ENCODE measurements at places on chromosomes 1 and 21.

DNA sequence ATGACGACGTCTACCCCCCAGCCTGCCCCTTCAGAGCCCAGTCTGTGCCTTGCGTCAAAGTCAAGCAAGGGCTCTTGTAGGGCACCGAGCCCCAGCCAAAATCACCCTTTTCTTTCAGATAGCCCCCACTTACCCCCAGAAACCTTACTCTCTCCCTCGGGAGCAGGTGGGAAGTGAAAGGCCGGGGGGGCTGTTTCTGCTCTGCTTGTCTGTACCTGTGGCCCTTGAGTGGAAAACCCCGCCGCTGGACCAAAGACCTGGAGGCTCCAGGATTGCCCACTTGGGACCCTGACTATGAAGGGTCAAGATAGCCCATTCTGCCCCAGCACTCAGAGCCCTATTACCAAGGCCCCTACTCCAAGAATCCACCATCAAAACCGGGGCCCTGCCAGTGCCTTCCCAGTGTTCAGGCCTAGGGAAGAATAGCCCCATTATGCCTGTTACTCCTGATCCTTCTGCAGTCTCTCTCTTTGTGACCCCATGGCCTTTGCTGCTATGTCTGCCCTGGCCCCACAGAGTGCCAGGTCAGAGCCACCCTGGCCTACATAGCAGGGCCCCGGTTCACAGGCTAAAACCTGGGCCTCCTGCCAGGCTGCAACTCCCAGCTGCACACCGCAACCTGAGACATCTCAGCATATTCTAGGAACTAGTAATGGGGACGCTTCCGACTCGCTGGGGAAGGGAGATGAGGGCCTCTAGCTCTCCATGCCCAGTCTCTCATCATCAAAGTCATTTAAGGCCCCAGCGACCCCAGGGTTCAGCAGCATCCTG lies 22.2 kb upstream of the HPDL start:
- no peak for DNase-seq

DNA sequence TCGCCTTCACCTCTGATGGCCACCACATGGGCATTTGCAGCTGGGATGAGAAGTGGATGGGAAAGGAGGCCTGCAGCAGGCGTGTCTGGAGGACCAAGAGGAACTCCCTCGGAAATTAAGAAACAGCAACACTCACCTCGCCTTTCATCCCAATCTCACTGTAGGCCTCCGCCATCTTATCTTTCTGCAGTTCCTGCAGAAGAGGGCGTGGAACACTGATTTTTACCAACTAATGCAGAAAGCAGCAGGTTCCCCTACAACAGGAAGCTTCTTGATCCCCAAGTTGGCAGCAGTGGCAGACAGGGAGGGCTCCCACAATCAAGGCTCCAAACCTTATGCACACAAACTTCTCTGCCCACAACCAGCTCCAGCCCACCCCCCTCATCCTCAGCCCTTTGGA lies 84.4 kb downstream of the CD247 start:
- DNase-seq, result no peak

DNA sequence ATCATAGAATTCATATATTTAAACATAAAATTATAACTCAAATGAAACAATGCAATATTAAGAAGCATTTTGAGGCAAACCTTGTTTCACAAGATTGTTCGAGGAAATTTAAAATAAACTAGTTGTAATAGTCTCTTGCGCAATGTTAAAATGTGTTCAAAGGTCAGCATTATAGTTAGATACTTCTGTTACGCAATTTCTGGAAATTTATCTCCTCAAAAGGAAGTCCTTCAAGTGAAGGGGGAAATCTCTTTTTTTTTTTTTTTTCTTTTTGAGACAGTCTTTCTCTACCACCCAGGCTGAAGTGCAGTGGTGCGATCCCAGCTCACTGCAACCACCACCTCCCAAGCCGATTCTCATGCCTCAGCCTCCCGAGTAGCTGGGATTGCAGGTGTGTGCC lies 52.1 kb downstream of the FMO4 start:
- DNase-seq, result no peak

DNA sequence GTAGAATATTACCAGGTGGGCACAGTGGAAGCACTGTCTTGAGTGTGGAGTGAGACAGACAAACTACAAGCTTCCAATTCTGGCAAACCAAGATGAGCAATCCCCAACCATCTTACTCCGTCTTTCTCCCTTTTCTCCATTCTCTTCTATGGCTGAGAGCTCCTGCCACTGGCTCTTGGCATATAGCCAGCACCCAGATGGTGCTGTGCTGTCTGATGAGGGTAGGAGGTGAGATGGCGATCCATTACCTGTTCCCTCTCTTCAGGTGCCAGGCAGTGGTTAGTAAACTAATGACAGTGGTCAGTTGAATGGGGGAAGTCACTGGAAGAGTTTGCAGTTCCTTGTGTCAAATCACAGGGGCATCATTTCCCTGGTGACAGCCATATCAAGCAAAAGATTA lies 108.4 kb downstream of the FNBP1L start:
- DNase-seq, result no peak

DNA sequence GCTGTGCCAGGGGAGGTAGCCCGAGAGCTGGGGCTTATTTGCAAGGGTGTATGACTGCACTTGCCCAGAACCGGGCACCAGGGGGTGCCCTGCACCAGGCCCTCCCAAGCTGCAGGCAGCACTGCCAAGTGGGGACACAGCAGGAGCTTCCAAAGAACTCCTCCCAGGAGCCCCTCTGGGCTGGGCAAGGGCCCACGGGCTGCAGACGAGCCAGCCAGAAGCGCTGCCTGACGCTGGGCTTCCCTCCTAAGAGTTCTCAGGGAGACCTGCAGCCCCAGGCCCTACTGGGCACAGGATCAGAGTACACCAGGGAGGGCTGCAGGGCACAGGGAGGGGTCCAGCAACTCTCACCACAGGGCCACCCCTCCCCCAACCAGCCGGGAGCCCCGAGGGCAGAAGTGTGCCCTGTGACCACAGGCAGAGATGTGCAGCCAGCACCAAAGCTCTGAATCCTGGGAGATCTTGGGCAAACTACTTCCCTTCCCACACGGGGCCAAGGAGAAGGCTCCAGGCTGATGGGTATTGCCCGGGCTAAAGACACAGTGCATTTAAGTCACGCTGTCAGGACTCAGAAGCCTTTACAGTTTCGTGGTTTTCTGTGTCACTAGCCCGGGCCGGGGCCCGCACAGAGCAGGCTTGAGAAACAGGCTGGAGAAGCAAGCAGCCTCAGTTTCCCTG lies 63.4 kb downstream of the KCNAB2 start:
- DNase-seq, result no peak

DNA sequence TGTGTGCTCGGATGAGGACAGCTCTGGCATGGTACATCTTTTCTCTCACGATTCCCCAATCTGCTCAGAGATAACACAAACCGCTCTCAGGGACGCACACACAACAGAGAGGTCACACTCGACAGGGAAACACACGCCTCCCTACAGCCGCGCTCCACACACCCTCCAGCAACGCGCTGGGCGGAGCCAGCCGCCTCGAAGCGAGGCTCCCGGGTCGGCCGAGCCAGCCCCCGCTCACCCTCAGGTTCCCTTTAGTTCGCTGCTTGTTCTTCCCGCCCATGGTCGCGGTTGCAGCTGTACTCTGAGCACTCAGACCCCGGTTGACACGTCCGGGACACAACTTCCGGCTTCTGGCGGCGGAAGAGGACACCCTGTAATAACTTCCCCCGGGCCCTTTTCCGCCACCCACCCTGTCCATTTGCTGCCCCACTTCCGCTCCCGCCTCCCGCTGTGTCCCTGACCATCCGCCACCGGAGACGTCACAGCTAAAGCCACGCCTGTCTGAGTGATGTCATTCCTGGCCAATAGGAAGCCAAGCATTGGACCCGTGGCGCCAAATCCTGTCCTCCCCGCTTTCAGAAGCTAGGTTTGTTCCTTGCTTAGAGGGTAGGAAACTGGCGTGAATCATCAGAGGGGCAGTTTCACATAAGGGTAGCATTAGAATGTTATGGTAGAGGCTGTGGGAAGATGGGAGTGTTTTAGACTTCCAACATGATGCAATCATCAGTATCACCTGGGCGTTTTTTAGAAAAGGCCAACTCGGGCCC lies at the start of gene LTN1:
TSS of gene LTN1 (minus strand) at position 352 of the 767 bp plus-strand sequence. CDS start at position 280, 72 bp downstream.
- DNase-seq, result peak; percentile 99

- no peak for DNase-seq
Measured at GRCh38 chr1:209249785-209250440, 333.6 kb upstream of the CAMK1G start.

DNA sequence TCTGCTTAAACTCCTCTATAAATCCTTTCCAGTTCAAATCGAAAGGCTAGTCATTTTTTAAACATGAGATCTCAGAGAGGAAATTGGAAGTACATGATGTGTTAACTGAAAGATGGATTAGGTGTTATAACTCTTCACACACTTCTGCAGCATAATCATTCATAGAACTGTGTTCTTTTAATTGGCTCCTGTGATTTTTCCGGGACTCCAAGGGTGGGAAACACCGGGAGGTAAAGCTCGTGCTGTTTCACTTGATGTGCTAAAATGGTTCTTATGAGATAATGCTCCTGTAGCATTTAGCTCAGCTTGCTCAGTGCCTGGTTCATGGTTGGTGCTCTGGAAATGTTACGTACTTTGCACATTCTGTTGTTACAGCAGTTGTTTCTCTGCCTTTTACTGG lies 40.2 kb downstream of the CC2D1B start:
- DNase-seq, result no peak

DNA sequence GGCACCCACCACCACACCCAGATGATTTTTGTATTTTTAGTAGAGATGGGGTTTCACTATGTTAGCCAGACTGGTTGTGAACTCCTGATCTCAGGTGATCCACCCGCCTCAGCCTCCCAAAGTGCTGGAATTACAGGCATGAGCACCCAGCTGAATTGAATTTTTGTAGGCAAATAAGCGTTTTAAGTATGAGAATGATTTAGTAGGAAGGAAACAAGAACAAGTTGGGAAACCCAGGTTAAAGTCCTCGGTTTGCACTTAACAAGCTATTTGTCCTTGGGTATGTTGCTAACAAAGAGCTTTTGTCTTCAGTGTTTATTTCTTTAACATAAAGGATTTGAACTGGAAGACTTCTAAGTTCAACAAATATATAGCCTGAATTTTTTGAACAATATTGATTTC lies 23.9 kb downstream of the BTF3L4 start:
- no peak for DNase-seq

GRCh38 chr1:53945183-53945432 lies 391 bp downstream of the IFT25 start:
- DNase-seq, result no peak

GRCh38 chr1:237444120-237444790 lies 402.3 kb downstream of the RYR2 start:
- DNase-seq, result no peak

GRCh38 chr1:11519629-11520031 lies 40.7 kb downstream of the DISP3 start:
- no peak for DNase-seq

GRCh38 chr1:61781151-61781550 lies 38.9 kb downstream of the PATJ start:
- no peak for DNase-seq
